H7 (cell line): ENCODE measurements at places on chromosomes 3 and 15. TPM values are rescaled to one million over a fixed set of nuclear protein-coding genes. Genes with fewer than 3 reads are reported as not detected.
A peak's percentile ranks its signal among the peaks of the same experiment; 100 is the strongest.

Gene KCNMB3
- total RNA-seq: 0.21 and 0.48 TPM in 2 replicates

Gene TMEM108
- total RNA-seq: 2.1 and 3.5 TPM in 2 replicates

Gene CPEB1
- 1.3 and 4.0 TPM in 2 replicates for total RNA-seq

Gene CSPG5
- 1.5 and 1.7 TPM in 2 replicates for total RNA-seq

Gene HHATL
- total RNA-seq: not detected in 2 replicates

Gene ABI3BP
- total RNA-seq: 0.03 TPM in 1 of 2 replicates, not detected in the other

Gene DNAH1
- total RNA-seq: 0.48 and 2.0 TPM in 2 replicates

Gene FBXL22
- total RNA-seq: 0.26 and 0.90 TPM in 2 replicates

Gene ALDH1L1
- total RNA-seq: 0.15 and 0.28 TPM in 2 replicates

Gene PTX3
- 0.48 and 0.73 TPM in 2 replicates for total RNA-seq

Gene DISP2
- total RNA-seq: 0.04 and 0.52 TPM in 2 replicates

Gene EIF4E3
- total RNA-seq: 2.5 and 3.4 TPM in 2 replicates

Gene IVD
- total RNA-seq: 28.6 and 31.4 TPM in 2 replicates

Gene EIF4G1
- total RNA-seq: 359 and 392 TPM in 2 replicates

Gene RNU5B-1
- total RNA-seq: not detected in 2 replicates

- no peak for DNase-seq
Measured at GRCh38 chr3:67733269-67733950, 79.0 kb upstream of the SUCLG2 start.

- no peak for DNase-seq
Measured at GRCh38 chr3:151434151-151434890, 26.5 kb downstream of the IGSF10 start.

GRCh38 chr15:56228352-56228751, 15.3 kb downstream of the RFX7 start:
- no peak for DNase-seq

DNA sequence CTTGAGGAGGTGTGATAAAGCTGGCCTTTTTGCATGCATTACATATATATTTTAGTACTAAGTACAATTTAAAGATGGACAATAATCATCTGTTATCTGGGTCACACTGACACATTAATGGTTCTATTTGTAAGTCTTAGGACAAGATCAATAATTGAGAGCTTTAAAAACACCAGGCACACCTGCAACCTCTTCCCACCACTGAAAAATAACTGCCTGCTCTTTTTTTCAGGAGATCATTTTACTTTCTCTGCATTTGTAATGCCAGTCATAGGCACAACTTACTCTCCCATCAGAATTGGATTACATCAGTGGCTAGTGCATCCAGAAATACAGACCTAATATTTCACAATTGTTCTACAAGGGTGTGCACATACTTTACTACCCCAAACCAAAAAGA, 149.8 kb downstream of the MECOM start:
- DNase-seq: no peak

GRCh38 chr15:77044228-77045042, 26.5 kb downstream of the TSPAN3 start:
- DNase-seq: no peak

DNA sequence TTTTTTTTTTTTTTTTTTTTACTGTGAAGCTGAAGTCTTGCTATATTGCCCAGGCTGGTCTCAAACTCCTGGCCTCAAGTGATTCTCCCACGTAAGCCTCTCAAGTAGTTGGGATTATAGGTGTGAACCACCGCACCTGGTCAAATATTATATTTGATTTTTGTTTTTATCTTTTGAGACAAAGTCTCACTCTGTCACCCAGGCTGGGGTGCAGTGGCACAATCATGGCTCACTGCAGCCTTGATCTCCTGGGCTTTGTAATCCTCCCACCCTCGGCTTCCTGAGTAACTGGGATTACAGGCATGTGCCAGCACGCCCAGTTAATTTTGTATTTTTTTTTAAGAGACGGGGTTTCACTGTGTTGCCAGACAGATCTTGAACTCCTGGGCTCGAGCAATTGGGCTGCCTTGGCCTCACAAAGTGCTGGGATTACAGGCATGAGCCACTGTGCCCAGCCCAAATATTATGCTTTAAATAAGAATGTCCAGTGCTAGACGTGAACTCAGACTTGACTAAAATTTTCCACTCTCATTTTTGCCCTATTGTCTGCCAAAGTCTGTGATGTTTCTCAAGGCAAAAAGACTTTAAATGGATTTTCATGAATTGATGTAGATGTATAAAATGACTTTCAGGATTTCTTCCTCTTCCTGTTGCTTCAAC, 33.4 kb upstream of the CRBN start:
- DNase-seq: no peak

DNA sequence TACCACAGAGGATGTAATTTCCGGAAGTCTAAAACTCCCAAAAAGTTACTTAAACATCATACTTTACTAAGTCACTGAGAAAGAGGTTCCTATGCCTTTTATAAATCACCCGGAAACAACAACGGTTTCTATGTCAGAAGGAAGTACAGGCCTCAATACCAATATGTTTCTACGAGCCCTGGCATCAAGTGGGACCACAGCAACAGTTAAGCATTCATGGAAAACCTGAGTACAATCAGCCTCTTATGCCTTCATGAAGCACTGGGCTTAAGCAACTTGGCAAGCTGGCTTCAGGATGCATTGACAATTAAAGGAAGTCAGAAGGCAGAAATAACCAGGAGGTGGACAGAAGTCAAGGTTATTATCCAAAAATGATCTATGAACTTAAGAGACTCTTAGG, 19.1 kb upstream of the B3GNT5 start:
- DNase-seq: no peak

DNA sequence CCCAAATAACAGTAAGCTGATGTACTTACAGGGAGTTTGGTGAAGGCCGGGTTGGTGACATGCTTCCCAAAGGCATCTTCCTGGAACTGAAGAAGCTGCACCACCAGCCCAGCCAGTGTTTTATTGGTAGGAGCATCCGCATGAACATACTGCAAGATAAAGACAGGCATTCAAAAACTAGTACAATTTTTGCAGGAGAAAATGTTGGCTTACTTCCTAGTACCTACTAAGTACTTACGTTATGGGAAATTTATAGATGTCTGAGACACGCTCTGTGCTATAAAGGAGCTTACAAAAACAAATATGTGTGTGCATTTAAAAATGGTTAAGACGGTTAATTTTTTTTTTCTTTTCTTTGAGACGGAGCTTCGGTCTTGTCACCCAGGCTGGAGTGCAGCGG, 8.9 kb downstream of the SMARCC1 start:
- DNase-seq: no peak

DNA sequence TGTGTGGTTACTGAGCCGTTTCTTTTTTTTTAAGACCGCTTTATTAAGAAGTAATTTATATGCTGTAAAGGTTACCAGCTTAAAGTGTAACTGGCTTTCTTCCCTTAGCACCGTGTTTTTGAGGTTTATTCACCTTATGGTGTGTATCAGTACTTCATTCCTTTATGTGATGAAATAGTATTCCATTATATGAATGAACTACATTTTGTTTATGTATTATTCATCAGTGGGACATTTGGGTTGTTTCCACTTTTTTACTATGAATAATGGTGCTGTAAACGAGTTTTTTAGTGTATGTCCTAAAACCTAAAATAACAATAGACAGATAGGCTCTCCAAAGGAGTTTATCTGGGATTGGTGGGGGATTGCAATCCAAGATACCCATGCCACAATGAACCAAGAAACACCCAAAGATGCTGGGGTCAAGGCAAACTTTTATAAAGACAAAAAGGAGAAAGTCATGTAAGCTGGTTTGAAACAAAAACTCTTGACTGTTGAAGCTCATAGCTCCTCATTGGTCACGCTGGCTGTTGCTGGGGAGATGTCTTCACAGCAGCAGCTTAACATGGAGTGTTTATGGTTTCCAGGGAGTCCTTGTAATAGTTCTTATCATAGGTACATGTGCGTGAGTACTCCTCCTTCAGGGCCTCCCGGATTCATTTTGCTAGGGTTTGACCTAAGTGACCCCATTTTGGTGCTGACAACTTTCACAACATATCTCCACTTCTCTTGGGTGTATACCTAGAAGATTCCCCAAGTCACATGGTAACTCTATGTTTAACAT, 16.0 kb downstream of the TM2D3 start:
- DNase-seq: no peak

- DNase-seq: no peak
Measured at GRCh38 chr3:146589899-146590508, 15.1 kb downstream of the PLSCR5 start.

DNA sequence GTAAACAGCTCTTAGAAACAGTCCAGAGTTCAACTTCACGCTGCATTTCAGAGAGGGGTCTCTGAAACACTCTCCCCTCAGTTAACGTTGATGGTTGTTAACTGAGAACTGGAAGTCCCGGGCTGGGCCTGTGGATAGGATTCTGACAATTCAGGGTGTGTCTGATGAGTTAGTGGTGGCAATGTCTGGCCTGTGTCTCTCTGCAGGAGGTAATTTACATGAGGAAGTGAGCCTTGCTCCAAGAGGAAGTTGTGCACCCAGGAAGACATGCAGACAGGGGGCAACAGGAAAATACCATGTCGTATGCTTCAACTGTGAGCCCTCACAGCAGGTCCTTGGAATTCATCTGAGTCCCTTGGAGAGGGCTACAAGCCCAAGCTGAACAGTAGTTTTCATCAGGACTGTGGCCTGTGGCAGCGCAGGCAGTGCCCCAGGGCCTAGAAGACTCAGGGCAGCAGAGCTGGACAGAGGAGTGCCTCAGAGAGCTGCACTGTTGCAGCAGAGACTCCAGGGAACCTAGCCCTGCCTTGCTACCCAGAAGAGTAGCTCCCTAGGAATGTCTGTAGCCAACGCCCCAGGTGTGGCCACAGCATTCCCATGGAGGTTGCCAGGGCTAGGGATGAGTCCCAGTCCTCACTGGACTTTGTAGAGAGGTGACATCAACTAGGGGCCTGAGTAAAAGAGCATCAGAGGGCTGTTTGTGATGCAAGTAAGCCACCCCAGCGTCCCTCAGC, 104.6 kb upstream of the SELENOK start:
- DNase-seq: no peak

DNA sequence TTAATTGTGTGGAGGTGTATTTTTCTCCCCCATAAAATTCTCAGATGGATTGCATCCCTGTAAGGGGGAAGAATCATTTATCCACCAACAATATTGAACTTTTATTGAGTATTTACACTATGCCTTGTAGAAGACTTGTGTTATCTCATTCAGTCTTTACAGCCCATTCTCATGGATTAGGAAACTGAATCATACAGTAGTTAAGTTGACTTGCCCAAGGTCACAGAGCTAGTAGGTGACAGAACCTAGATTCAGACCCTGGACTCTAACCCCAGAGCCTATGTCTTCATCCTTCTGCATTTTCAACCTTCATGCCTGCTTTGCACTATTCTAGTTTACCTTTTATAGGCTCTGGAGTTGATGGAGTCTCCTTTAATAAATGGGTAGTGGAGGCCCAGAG, 226.8 kb downstream of the LPP start:
- DNase-seq: no peak

GRCh38 chr15:90060797-90061196, 41.5 kb downstream of the IDH2 start:
- no peak for DNase-seq

GRCh38 chr3:188168186-188168585, 14.2 kb downstream of the LPP start:
- no peak for DNase-seq

- no peak for DNase-seq
Measured at GRCh38 chr3:192731233-192731632, 3.9 kb upstream of the FGF12 start.

DNA sequence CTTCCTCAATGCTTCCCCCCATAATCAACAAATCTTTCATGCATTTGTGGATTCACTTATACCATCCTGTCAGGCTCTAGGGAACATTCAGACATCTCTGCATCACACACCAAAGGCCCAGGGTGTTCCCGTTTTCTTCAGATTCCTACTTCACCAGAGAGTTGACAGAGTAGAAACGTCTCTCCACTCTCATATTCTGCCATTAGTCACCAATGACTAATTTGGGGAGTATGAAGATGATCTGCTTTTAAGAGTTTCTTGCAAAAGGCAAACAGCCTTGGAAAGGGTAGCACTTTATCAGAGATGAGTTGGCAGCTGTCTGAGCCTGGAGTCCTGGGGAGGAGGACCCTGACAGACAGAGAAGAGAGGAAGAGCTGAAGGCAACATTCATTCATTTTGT, 55.8 kb upstream of the DGKG start:
- no peak for DNase-seq

- no peak for DNase-seq
Measured at GRCh38 chr15:29740692-29741311, 81.5 kb downstream of the TJP1 start.

- no peak for DNase-seq
Measured at GRCh38 chr15:60758961-60759729, 280.2 kb upstream of the ICE2 start.

DNA sequence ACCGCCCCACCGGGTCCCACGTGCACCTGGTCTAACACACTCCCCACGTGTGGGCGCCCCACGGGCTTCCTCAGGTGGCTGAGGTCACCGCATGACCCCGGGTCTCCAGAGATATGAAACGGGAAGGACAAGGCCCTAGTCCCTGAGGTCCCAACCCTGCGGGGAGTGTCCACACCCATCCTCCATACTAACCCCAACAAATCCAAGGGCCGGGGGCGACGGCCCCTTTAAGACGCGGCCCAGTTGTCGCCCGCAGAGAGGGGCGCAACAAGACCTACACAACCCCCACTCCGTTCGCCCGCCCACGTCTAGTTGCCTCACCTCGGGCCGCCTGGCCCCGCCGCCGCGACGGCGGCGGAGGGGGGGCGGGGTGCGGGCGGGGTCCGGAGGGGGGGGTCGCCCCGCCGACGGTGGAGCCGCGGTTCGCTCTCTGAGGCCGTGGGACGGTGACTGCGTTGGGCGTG, 396 bp downstream of the INO80 start:
- DNase-seq: peak; percentile 90

GRCh38 chr3:141797819-141798447, 34.7 kb downstream of the GRK7 start:
- no peak for DNase-seq

GRCh38 chr3:125005676-125006075, 50.1 kb downstream of the HEG1 start:
- no peak for DNase-seq

- DNase-seq: peak; percentile 89
Measured at GRCh38 chr3:64685800-64686445, 1.9 kb downstream of the ADAMTS9 start.

DNA sequence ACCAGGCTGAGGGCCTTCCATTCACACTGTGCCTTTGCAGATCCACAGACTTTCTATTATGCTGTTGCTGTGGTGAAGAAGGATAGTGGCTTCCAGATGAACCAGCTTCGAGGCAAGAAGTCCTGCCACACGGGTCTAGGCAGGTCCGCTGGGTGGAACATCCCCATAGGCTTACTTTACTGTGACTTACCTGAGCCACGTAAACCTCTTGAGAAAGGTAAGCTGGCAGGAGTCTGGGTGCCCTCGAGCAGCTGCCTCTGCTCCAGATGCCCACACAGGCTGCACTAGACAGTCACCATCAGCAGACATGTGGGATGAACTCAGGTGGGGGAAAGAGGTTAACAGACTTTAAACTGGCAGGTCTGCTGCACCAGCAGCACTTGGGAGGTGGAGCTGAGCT, 8.3 kb downstream of the TF start:
- no peak for DNase-seq

DNA sequence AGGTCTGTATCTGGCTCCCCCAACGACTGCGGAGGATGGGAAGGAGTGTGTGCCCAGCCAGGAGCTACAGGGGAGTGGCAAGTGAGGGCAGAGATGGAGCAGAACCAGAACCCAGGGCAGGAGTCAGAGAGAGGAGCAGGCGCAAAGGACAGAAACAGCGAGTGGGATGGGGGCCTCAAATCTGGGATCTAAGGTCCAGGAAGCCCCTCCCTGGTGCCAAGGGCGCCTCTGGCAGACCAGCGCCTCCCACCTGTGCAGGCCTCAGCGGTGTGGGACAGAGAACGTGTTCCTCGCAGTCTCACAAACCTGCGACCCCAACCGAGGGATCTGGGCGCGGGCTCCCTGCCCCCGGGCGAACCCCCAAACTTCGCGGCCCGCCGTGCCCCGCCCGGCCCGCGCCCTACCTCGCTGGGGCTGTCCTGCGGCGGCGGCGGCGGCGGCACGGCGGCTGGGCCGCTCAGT, 301 bp downstream of the PCBP4 start:
- DNase-seq: no peak
